ENCODE measurements at places on chromosomes 1 and 21.
A peak's percentile ranks its signal among the peaks of the same experiment; 100 is the strongest.

DNA sequence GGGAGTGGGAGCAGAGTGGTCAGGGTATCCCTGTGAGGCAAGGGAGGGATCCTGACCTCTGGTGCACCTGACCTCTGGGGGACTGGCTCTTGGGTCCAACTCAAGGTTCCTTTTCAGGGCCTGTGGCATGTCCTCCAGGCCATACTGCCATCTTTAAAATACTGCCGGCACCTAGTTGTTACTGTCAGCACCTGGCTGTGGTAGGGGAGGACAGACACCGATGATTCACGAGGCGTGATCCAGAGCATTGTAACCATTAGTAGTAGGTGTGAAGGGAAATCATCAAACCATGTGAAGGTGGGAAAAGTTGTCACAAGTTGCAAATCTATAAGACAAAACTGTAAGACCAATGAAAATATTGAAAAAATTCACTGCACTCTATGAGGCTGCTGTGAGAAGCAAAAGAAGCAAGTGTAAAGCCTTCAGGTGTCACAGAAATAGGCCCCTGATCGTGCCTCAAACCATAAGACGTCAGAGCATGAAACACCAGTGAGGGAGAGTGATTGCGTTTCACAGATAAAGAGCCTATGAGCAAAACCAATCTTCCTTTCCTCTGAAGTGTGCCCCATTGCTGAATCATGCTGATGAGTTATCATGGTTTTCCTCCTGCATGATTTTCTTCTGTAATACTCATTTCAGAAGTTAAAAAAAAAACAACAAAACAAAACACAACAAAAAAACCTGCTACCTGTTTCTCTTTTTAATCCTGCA is 55.3 kb downstream of the CDC7 start:
- DNase-seq, result no peak

GRCh38 chr1:8671306-8671917 is 146.0 kb downstream of the RERE start:
- DNase-seq, result peak; percentile 86

DNA sequence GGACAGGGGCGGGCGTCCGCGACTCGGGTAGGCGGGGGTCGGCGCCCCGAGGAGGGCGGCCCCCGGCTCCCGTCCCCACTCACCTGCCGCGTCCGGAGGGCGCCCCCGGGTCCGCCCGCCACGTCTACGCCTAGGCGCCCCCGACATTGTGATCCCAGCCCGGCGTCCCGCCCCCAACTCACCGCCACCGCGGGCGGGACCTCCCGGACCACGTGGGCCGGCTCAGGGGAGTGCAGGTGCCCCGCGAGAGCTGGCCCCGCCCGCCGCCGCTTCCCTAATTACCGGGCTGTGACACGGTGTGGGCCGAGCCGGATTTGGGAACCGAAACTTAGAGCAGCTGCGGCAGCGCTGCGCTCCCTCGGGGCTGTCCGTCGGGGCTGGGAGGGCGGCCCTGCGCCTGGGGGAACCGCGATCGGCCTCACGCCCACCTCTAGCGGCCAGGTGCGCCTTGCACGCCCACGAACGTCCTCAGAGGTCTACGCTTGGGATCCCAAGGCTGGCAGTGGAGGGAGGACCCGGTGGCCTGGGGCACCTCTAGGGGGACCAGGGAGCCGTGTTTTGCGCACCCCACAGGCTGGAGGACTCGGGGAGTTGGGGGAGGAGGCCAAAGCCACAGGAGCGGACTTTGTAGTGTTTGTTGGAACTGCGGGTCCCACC is 521 bp upstream of the NADK start:
- DNase-seq, result peak; percentile 34

DNA sequence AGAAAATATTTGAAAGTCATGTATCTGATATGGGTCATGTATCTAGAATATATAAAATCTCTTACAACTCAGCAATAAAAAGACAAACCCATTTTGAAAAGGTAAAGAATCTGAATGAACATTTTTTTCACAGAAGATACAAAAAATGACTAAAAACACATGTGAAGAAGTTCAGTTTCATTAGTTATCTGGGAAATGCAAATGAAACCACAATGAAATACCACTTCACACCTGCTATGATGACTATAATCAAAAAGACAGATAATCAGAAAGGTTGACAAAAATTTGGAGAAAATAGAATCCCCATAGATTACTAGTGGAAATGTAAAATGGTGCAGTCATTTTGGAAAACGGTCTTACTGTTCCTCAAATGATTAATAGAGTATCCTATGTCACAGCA is 631.0 kb downstream of the MRPL39 start:
- no peak for DNase-seq

DNA sequence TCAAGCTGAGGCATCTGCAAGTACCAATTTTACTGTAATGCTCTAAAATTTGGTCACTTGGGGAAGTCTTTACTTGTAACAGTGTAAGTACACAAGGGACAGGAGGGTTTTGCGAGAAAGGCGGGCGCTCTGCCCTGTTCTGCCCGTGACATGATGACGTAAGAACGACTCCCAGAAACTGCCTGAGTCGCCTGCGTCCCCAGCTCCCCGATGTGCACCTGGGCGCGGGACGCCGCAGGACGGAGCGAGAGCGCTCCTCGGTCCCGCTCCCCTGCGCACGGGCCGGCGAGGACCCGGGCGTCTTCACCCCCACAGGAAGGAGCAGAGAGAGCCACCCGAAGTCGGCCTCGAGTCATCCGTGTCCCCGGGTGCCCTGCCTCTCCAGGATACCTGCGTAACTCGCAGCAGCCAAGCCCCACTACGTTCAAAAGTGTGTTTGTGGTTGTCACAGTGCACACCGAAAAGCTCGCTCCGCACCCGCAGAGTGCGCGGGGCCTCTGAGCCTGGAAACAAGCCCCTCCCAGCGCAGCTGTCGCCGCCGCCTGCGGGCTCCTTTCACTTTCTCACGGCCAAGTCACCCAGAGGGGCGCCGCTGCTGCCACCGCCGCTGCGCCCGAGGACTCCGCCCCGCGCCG is 3.3 kb upstream of the ZBTB18 start:
- peak; percentile 86 for DNase-seq

DNA sequence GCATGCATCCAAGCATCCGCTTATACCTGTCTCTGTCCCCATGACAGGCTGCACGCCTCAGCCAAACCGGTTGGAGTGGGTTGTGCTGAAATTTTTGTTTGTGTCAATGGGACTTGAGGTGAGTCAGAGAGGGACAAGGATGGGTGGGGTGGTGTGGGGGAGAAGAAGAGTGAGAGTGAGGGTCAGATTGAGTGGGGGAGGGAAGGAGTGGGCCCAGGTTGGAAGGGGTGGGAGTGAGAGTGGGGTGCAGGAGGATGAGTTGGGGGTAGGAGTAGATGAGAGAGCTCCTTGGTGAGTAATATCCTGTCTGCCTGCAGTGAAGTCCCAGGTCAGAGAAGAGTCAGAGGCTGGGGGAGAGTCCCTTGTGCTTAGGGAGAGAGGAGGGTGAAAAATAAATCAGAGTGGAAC is 3.3 kb upstream of the NECTIN4 start:
- no peak for DNase-seq

- no peak for DNase-seq
These were observed 82.7 kb downstream of the KCND3 start for GRCh38 chr1:111906816-111907215.

GRCh38 chr1:18407166-18408045 is 73.3 kb upstream of the KLHDC7A start:
- no peak for DNase-seq

- no peak for DNase-seq
These were observed 32.4 kb upstream of the POU3F1 start for GRCh38 chr1:38079019-38079418.

GRCh38 chr21:36708286-36709029 is 9.5 kb downstream of the SIM2 start:
- no peak for DNase-seq

DNA sequence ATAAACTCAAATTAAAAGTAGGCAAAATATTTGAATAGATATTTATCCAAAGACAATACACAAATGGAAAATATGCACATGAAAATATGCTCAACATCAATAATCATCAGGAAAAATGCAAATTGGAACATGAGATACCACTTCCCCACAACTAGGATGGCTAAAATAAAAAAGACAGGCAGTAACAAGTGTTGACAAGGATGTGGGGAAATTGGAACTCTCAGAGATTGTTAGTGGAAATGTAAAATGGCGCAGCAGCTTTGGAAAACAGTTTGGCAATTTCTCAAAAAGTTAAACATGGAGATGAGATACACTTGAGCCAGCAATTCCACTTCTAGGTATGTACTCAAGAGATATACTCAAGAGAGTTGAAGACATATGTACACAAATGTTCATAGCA is 48.8 kb downstream of the NAV1 start:
- DNase-seq, result no peak

GRCh38 chr1:47934243-47934805 is 62.9 kb downstream of the TRABD2B start:
- DNase-seq, result no peak

GRCh38 chr1:11935057-11935412 is 518 bp downstream of the PLOD1 start:
- DNase-seq, result no peak

DNA sequence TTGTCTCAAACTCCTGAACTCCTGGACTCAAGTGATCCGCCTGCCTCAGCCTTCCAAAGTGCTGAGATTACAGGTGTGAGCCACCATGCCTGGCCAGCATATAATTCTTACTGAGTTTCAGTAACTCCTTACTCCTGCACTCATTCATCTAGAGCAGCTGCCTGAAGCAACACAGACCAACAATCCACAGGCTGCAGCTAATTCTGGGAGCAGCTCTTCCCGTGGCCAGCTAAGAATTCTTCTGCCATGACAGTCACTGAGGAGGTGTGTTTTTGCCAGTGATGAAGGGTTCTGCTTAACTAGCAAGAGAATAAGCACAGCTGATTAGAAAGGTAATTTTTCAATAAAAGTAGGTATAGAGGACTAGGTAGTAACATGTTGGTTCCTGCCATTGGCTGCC is 5.4 kb downstream of the VTCN1 start:
- no peak for DNase-seq

DNA sequence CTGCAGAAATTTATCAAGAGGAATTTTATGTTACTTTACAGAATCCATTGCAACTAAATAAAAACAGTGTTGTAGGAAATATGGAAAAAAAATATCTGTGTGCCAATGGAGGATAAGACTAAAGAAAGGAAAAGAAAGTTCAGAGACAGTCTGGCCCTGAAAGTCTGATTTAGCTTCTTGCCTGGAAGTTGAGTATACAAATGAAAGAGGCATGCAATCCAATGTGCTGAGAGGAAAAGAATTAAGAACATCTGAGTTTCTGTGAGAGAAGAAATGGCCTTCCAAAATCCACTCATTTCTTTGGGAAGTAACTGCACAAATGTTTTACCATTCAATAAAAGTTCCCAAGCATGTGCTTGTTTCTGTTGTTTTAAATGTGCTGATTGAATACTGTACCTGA is 65.1 kb downstream of the LHX9 start:
- no peak for DNase-seq

DNA sequence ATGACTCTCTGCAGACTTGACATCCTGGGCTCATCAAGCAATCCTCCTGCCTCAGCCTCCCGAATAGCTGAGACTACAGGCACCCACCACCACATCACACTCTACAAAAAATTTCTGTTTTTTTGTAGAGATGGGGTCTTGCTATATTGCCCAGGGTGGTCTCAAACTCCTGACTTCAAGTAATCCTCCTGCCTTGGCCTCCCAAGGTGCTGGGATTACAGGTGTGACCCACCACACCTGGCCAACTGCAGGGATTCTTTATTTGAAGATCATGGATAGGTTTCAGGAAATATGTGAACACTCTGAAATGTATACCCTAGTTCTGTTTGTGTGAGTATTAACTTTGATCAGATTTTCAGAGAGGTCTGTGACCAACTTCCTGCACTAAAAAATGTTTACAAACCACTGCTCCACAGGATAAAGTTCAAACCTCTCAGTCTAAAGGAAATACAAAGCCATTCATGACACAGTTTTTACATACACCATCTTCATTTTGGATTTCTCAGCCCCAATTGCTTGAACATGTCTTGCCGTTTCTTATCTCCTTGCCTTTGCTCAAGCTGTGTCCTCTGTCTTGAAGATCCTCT is 252.3 kb upstream of the FGGY start:
- DNase-seq, result no peak

DNA sequence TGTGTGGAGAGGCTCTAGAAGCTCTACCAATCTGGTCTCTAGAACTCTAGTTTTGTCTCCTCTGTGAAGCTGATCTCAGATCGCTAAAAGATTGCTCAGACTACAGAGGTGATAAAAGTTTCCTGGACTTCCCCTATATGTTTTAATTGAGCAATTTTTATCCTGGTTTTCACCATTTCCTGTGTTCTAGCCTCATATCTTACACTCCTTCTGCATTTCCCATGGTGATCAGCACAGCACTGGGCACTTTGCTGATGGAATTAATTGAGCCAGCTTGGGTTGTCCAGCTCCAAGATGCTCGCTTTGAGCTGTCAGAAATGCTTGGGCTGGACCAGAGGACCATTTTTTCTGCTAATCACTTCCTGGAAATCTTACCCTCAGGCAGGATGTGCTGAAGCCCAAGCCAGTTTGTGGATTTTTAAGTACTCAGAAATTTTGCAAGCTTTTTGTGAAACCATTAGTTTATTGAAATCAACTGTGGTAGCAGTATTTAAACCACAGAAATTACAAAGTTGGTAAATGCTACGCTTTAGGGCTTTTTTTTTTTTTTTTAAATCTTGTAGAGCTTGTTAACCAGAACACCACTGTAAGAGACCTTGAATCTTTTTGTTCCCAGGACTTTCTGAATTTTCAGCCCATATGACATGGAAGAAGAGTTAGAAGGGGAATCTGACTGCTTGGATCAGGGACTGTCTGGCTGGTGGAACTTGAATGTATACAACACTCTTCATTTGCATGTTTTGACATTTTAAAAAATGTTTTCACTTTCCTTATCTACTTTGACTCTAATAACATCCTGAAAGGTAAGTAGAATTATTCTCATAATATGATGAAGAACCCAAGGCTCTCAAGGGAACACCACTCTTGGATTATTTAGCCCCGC is 28.4 kb downstream of the CD48 start:
- DNase-seq, result no peak

GRCh38 chr1:93328809-93329760 is 16.6 kb upstream of the DR1 start:
- peak; percentile 8 for DNase-seq

- DNase-seq, result no peak
These were observed 5.6 kb downstream of the SH3BP5L start for GRCh38 chr1:248820041-248820585.

DNA sequence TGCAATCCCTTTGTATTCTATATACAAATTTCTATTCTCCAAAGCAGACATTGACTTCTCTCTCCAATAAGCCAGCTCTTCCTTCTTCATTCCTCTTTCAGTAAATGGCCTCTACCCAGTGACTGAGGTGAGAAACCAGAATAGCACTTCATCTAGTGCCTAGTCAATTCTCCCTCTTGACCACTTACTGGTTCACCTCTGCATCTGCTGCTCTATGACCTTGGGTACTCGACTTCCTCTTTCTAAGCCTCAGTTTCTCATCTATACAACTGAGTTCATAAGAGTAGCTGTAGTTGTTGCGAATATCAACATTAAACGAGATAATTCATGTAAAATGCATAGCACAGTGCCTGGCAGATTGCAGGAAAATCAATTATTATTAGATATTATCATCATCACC is 12.4 kb downstream of the LYST start:
- no peak for DNase-seq

- DNase-seq, result peak; percentile 32
These were observed 32.1 kb downstream of the HSD17B7 start for GRCh38 chr1:162822391-162823200.

GRCh38 chr1:110208916-110209645 is 1.0 kb upstream of the KCNC4 start:
- DNase-seq, result no peak

All from pons (tissue), 1 donor.